Dorsolateral prefrontal cortex (tissue), 122 donors: ENCODE measurements at places on chromosomes 3 and 15.

DNA sequence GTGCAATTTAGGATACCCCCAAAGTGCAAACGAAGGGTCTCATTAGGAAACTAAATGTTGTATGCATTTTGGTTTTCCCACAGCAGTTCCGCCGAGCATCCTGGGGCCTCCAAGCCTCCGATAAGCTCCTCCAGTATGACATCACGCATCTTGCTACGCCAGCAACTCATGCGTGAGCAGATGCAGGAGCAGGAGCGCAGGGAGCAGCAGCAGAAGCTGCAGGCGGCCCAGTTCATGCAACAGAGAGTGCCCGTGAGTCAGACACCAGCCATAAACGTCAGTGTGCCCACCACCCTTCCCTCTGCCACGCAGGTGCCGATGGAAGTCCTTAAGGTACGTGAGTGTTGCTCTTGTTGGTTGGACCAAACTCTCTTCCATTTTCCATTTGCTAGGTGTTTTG lies 120.5 kb upstream of the SAMMSON start:
- DNase-seq: no peak

- DNase-seq: no peak
These were observed 57.1 kb downstream of the CALML4 start for GRCh38 chr15:68148039-68148438.

- no peak for DNase-seq
These were observed 98.7 kb downstream of the SMAD6 start for GRCh38 chr15:66800584-66801235.

- no peak for DNase-seq
These were observed 10.8 kb downstream of the MINAR1 start for GRCh38 chr15:79442911-79443310.

GRCh38 chr3:145698749-145699148 lies 462.2 kb downstream of the PLOD2 start:
- DNase-seq: no peak

GRCh38 chr3:196193736-196194541 lies 17.3 kb downstream of the ZDHHC19 start:
- no peak for DNase-seq
